ENCODE measurements at places on chromosomes 6 and 20. TPM values are rescaled to one million over a fixed set of nuclear protein-coding genes. Genes with fewer than 3 reads are reported as not detected.

DNA sequence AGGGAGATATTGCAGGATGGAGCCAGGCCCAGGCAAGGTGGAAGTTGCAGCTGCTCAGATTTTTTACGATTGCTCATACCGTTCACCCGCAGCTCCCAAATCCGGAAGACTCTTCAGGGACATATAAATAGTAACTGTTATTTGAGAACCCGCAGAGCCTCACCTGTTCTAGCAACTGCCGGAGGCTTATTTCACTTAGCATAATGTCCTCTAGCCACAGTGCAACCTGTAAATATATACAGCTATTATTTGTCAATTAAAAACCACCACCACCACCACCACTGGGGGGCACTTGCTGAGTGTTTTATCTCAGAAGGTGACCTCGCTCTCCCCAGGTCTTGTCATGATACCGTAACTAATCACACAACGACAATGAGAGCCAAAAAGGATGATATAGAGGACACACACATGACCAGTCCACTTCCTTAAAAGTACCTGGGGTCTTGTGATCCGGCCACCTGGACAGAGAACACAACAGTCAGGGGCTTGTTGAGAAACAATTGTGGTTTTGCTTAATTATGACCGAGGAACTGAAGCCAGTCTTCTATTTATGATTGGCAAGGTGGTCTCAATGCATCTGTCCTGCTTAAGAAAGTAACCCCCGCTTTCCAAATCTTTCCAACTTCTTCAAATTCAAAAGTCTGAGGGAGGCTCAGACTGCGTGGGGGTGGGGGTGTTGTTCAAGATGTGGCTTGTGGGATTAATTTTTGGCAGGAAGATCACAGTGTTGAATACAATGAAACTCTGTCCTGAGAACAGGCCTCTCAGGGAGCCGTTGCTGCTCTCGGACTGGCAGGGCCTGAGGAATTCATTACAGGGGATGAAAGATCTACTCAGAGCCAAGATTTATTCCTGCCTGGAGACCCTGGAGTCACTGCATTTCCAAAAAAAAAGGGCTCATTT lies 107.7 kb upstream of the PRND start:
- H3K27ac ChIP-seq, result no peak overlapping the region
- H3K4me1 ChIP-seq, result peaks cover 9% of the 10 kb centered on the region
- no peaks in the 10 kb centered on the region for H3K36me3 ChIP-seq
- no peak overlapping the region for H3K4me3 ChIP-seq

DNA sequence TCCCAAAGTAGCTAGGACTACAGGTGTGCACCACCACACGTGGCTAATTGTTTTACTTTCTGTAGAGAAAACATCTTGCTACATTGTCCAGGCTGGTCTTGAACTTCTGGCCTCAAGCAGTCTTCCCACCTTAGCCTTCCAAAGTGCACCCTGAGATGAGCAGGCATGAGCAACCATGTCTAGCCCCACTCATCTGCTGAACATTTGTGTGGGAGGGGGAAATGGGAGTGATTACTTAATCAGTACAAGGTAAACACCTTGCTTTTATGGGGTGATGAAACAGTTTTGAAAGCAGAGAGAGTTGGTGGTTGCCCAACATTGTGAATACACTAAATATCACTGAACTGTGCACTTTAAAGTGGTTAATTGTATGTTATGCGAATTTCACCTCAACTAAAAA lies 5.3 kb downstream of the APMAP start:
- no peak overlapping the region for H3K27ac ChIP-seq
- H3K4me1 ChIP-seq, result peaks cover 14% of the 10 kb centered on the region
- no peaks in the 10 kb centered on the region for H3K27me3 ChIP-seq
- no peak overlapping the region for H3K4me3 ChIP-seq
- peaks cover 12% of the 10 kb centered on the region for H3K36me3 ChIP-seq

DNA sequence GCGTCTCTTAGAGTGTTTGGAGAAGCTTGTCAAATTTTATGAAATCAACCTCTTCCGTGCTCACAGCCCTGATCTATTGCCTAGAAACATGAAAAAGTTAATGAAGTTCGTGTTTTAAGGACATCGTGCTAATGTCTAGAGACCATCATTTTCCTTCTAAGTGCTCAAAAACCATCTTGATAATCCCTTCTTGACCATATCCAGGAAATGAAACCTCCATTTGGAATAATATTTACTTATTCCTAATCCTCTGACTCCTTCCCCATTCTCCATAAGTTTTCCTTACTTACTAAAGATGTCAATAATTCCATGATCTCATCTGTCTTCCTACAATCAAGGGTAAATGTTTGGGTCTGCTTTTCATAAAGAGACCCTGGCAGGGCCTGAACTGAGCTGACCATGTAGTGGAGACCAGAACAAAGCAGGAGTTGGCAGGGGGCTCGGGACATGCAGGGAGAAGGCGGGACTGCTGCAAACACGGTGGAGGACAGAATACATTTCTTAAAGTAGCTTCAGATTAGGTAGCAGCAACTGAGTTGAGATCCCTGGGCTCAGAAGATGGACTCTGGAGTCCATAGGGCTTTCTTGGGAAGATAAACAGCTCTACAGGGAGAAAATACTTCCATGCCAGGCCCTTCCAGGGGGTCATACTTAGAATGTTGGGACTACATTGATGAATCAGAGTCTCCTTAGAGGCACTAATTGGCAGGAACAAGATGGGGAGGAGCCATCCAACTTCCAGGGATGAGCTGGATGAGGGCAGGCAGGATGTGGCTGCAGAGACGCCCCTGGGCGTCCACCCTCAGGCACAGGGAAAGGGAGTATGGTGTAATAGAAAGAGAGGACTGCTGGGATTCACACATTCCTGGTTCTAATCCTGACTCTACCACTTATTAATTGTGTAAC lies 100.7 kb downstream of the RIN2 start:
- H3K4me3 ChIP-seq, result no peak overlapping the region
- no peak overlapping the region for H3K27ac ChIP-seq
- no peaks in the 10 kb centered on the region for H3K36me3 ChIP-seq
- no peaks in the 10 kb centered on the region for H3K4me1 ChIP-seq

GRCh38 chr6:25053875-25054371 lies 118.2 kb upstream of the RIPOR2 start:
- H3K4me3 ChIP-seq, result no peak overlapping the region
- DNase-seq, result no peak
- H3K4me1 ChIP-seq, result peaks cover 16% of the 10 kb centered on the region
- H3K27me3 ChIP-seq, result no peaks in the 10 kb centered on the region
- H3K27ac ChIP-seq, result no peak overlapping the region
- peaks cover 4% of the 10 kb centered on the region for H3K36me3 ChIP-seq

DNA sequence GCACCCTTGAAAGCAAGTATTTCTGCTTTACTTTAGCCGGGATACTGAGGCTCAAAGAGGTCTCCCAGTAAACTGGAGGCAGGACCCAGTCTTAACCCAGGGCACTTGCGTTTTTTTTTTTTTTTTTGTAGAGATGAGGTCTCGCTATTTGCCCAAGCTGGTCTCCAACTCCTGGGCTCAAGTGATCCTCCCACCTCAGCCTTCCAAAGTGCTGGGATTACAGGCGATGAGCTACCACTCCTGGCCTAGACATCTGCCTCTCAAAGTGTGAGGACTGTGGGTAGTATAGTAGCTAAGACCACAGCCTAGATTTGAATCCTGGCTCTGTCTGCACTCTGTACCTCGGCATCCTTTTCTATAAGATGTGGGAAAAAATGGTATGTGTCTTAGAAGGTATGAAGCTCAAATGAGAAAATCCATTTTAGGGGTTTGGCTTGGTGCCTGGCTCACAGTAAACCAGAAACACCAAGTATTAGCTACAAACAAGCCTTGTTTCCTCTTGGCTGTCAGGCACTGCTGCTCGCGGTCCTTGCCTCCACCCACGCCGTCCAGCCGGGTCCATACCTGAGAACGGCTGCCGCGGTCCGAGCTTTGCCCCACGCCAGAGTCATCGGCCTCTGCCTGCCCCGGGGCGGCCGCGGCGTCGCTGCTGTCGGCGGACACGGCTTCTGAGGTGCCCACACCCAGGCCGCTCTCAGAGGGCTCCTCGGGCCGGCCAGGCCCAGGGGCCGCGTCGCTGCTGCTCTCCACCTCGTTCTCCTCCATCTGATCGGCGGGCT lies 1.2 kb downstream of the ZNF335 start:
- H3K27me3 ChIP-seq, result no peaks in the 10 kb centered on the region
- H3K4me3 ChIP-seq, result peak overlapping the region; percentile 84
- DNase-seq, result no peak
- H3K27ac ChIP-seq, result peak overlapping the region; percentile 62
- peaks cover 14% of the 10 kb centered on the region for H3K4me1 ChIP-seq

GRCh38 chr20:49785149-49785851 lies 27.3 kb upstream of the SLC9A8 start:
- no peak for DNase-seq
- peaks cover 11% of the 10 kb centered on the region for H3K4me1 ChIP-seq
- H3K36me3 ChIP-seq, result no peaks in the 10 kb centered on the region

DNA sequence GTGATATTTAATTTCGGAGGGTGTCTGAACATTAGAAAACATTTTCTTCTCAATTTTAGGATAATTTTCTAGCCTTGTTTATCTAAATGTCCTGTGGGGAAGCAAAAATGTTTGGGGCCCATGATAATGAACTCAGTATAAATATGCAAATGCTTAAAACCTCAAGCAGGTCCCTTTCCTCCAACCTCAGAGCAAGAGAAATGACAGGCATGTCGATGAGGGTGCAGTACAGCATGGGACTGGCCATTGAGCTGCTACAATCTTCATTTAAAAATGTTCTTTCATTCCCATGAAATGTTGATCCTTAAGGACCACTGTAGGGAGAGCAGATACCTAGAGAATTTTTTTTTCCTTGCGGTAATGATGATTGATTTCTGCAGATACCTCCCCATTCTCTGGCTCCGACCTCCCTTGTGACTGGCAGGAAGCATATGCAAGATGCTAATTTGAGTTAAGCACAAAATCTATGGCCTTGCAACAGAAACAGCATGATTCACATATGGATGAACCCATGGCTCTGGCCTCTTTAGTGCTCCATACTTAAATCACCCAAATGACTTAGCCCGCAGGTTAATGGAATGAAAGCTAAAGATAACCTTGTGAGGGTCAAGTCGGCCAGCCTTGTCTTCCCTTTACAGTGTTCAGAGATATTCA lies 243.3 kb downstream of the SOX4 start:
- peak overlapping the region; percentile 95 for H3K27ac ChIP-seq
- no peak for DNase-seq
- H3K4me1 ChIP-seq, result peaks cover 64% of the 10 kb centered on the region
- H3K36me3 ChIP-seq, result peaks cover 11% of the 10 kb centered on the region

- H3K4me1 ChIP-seq, result peaks cover 31% of the 10 kb centered on the region
- no peaks in the 10 kb centered on the region for H3K36me3 ChIP-seq
- H3K27me3 ChIP-seq, result peaks cover 2% of the 10 kb centered on the region
- no peak overlapping the region for H3K27ac ChIP-seq
- no peak overlapping the region for H3K4me3 ChIP-seq
These were observed 29.9 kb upstream of the HMGA1 start for GRCh38 chr6:34206726-34207125.

DNA sequence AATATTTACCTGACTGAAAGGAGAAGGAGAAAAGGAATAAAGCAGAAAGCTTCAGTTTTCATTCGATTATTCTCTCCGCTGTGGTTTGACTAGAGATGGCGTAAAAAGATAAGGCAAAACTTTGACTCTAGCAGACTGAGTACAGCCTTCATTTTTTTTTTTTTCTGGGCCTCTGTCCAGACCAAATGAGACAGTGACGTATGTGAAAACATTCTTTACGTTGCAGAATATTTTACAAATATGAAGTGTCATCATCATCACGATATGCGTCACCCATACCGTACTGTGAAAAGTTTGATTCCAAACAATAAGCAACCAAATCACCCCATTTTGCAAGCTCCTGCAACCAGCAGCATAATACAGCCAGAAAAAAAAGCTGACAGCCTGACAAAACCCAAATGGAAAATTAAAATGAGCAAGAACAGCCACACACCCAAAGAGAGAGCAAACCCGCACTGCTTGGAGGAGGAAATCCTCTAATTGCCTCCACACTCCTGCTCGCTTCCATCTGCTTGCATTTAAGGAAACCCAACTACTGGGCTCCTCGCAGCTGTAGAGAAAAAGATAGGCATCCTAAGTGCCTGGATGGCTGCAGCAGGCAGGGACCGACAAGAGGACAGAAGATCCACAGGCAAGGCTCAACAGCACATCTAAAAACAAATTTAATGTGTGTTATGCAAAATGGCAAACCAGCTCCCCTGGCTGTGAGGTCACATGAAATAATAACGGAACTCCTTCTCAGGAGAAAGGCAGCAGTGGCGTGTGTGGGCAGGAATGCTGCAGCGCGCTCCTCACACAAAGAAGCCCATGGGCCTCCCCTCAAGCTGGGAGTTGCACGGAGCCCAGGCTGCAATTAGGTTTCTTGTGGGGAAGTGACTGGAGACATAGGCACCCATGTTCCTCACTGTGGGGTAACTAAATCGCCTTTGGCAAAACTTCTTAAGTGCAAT lies 113.1 kb downstream of the FYN start:
- H3K27ac ChIP-seq, result peak overlapping the region; percentile 34
- H3K36me3 ChIP-seq, result no peaks in the 10 kb centered on the region
- no peak overlapping the region for H3K4me3 ChIP-seq
- H3K4me1 ChIP-seq, result peaks cover 73% of the 10 kb centered on the region

DNA sequence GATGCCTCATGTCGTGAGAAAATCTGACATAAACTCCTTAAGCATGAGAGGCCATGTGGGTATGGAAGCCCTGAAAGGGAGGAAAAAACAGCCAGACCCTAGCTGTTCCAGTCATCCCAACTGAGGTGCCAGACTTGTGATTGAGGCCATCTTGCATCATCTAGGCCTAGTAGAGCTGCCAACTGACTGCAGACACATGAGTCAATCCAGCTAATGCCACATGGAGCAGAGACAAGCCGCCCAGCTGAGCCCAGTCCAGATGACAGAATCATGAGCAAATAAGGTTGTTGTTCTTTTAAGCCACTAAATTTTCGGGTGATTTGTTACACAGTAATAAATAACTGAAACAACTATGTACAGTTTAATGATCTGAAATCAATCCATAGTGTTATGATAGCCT lies 680.9 kb downstream of the MAFB start:
- H3K27ac ChIP-seq, result no peak overlapping the region
- H3K4me3 ChIP-seq, result no peak overlapping the region
- H3K36me3 ChIP-seq, result no peaks in the 10 kb centered on the region
- DNase-seq, result no peak

- H3K27ac ChIP-seq, result no peak overlapping the region
- H3K4me3 ChIP-seq, result no peak overlapping the region
- H3K36me3 ChIP-seq, result no peaks in the 10 kb centered on the region
- no peak for DNase-seq
These were observed 170.4 kb downstream of the BCKDHB start for GRCh38 chr6:80276861-80277260.

DNA sequence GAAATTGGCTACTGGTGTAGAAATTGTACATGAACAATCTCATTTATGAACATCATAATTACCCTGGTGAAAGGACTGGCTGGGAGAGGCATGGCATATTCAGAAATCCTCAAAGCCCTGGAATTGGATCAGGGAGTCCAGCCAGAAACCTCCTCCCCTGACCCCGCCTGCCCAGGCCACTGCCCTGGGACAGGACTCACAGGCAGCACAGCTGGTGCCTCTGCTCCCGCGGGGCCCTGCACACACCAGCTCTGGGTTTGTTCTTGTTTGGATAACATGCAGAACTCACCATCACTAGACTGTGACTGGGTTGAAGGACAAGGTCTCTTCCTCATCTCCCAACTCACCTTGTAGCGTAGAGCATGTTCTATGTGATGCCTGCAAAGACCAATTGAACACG lies 56.2 kb downstream of the AGPAT4 start:
- H3K4me3 ChIP-seq, result no peak overlapping the region
- H3K27me3 ChIP-seq, result no peaks in the 10 kb centered on the region
- DNase-seq, result no peak
- H3K36me3 ChIP-seq, result peaks cover 79% of the 10 kb centered on the region

Gene NHLRC1
- 1.2 TPM for total RNA-seq

Gene BTN1A1
- 0.14 TPM for total RNA-seq

Gene TP53TG5
- total RNA-seq, result 0.85 TPM

Gene COL21A1
- 4.4 TPM for total RNA-seq

Gene ZNF334
- total RNA-seq, result 18.7 TPM
